ENCODE measurements at places on chromosomes 11 and 22.

DNA sequence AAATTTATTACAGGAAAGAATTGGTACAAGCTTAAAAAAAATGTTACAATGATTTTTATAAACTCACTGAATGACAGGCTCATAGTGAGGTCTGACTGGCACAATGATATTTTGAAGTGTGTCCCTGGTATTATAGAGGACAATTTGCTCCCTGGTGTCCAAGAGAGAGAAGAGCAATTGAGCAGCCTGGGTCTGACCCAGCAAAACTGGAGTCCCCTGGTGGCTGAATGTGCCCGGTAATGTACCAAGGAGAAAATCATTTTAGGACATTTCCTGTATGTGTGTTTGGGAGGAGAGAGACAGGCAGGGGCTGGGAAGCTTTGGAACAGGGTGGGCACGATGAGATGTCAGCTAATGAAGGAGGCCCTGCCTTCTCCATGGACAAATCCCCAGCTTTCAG is 125.3 kb downstream of the APOL5 start:
- DNase-seq, result no peak

DNA sequence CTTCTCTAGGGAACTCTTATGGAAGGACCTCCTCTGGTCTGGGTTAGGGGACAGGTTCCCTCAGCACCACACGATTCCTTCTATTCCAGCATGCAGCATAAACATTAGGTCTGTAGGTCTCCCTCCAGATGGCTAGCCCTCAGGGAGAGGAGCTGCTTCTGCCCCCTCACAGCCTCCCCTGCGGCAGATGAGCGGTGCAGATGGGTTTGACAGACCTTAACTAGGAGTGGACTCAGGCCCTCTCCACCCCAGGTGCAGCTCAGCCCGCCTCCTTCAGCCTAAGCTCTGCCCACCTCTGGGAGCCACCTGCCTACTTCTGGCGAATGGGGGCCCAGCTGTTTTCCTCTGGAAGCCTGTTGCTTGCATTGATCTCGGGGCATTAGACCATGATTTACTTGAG is 55.7 kb upstream of the EIF3D start:
- DNase-seq, result no peak

DNA sequence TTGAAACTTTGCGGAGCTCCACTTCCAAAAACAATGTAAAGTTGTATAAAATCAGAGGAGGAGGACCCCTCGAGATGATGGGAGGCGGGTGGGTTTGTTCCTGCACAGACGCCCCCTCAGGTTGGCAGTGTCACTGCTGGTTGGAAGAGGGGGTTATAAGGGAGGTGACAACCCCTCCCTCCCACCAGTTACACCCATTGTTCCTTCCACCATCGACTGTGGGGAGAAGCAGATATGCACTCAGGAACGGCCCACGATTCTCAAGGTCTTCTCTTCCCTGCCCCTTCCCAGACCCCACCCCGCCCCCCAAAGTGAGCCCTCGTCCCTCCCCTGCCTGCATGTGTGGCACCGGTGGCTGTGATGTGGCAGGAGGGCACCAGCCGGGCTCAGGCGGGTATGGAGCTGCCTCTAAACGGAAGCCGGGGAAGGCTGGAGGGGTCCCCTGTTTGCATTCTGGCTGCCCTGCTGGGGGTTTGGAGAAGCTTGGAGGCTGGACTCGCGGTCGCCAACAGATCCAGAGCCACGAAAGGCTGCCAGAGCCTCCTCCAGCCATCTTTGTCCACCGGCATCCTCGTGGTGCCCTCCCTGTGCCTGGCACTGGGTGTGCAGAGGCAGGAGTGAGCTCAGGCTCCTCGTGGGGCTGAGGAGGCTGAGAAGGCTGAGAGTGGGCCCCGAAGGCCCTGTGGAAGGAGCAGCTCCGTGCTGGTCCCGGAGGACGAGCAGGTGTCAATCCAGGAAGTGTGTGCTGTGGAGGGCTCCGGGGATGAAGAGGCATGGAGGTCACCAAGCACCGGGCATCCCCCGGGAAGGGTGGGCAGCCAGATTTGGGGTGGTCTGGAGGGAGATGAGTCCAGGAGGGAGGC is 778 bp downstream of the KDELR3 start:
- no peak for DNase-seq

DNA sequence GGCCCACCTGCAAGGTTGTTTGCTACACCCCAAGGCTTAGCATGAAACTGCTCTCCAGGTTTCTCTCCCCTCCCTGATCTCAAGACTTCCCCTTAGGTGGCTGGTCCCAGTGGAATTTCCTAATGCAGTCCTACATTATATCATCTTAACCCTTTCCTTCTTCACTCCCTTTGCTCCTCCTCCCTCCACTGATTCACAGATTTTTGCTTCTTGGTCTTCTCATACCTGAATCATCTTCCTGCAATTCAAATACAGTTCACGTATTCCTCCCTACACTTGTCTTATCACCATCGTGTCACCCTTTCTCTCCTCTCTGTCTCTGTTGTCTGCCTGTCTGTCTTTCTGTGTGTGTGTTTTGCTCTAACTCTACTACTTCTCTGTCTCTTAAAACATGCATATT is 17.0 kb downstream of the MMP10 start:
- no peak for DNase-seq

- peak; percentile 81 for DNase-seq
These were observed 4.2 kb upstream of the STIP1 start for GRCh38 chr11:64181506-64182411.
